ENCODE measurements at places on chromosomes 11 and 22.

DNA sequence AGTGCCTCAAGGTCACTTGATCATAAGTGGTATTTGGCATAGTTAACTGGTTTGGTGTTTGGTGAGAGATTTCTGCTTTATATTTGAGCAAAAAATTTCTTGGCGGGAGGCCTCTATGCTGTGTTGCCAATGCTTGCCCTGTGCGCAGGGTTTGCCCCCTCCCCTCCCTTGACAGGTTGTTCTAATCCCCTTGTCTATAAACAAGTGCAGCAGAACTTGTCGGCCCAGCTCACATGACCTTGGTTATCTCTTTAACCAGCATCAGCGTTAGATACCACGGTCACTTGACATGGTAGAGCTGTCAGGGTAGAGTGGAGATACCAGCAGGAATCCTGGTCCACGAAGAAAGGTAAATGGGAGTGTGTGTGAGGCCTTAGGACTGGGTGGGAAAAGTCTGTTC lies 35.6 kb downstream of the MARK2 start:
- DNase-seq, result no peak

DNA sequence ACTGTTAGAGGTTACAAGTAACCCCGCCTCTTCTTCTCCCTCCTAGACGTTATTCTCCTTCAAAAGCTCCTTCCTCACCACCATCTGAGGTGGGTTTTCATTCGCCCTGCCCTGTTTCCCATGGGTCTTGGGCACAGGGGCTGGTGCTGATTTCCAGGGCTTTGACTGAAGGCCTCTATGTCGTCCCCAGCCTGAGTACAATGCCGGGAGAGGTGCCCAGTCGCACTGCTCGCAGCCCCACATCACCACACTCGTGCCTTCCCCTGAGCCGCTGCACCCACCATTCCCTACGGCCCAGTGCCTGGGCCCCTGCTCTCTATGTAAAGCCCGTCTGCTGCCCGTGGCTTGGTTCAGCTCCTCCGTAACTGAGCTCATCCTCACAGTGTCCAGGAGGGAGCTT lies 169.8 kb downstream of the DSCAML1 start:
- DNase-seq, result no peak

GRCh38 chr11:58193391-58193790 lies 4.5 kb downstream of the OR9Q2 start:
- no peak for DNase-seq

DNA sequence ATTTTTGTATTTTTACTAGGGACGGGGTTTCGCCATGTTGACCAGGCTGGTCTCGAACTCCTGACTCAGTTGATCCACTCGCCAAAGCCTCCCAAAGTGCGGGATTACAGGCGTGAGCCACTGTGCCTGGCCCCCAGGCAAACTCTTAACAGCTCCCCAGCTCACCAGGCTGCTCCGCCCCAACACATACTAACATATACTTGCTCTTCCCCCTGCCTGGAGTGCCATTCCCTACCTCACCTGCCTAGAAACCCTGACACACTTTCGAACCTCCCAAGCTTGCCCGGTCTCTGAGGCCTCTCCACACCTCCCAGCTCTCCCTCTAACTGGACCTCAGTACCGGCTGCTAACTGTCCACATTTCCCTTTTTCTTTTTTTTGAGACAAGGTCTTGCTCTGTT lies 8.5 kb downstream of the MAP4K2 start:
- DNase-seq, result no peak

- DNase-seq, result no peak
Measured at GRCh38 chr11:129578006-129578405, 202.4 kb downstream of the BARX2 start.

DNA sequence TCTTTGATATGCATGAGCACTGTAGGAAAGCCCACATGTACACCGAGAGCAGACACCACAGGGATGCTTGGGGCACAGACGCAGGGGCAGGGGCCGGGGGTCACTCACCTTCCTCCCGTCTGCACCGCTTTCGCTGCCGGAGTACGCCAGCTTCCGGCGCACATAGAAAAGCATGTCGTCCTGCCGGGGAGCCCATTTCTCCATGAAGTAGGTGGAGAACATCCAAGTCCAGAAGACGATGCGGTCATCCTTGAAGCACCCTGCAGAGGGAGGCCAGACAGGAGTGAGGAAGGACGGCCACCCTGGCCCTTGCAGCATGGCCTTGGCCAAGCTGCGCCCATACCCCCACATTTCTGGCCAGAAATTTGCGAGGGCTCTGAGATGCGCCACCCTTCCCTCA lies 28.8 kb downstream of the KIAA0930 start:
- no peak for DNase-seq

- DNase-seq, result no peak
Measured at GRCh38 chr11:111236383-111236782, 9.1 kb upstream of the POU2AF2 start.

GRCh38 chr11:44849922-44850321 lies 100.8 kb downstream of the TP53I11 start:
- DNase-seq, result no peak

- DNase-seq, result no peak
Measured at GRCh38 chr11:114818382-114818781, 140.1 kb downstream of the NXPE2 start.

DNA sequence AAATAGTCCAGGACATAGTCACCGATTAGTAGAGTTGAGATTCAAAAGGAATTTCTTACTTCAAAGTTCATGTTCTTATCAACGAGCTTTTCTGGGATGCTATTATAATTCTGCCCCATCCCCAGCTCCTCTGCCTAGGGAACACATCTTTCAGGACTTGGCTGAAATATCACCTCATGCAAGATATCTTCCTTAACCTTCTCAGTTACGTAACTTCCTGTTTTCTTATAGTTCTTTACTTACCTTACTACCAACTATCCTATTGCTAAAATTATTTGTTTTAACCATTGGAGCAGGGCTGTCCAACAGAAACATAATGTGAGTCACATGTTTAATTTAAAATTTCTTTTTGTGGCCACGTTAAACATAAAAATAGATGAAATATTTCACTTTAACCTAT lies 2.3 kb downstream of the NARS2 start:
- no peak for DNase-seq

DNA sequence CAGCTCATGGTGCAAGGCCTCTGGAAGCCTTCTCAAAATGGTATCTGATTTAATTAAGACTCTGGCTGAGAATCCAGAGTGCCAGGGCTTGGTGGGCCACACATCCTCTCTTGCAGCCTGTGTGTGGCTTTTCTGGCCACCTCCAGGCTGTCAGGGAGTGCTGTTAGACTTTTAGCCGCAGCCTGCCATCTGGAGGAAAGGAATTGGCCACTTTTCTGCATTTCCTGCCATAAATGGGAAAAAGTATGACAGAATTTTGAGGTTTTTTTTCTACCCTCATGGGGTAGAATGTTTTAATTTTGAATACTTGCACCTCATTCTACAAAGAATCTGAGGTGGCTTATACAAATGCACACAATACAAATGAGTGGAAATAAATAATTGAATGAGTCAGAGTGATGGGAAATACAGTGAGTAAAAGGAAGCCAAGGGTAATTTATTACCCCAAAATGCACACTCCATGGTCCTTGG lies 218.4 kb downstream of the ADAMTS15 start:
- no peak for DNase-seq

DNA sequence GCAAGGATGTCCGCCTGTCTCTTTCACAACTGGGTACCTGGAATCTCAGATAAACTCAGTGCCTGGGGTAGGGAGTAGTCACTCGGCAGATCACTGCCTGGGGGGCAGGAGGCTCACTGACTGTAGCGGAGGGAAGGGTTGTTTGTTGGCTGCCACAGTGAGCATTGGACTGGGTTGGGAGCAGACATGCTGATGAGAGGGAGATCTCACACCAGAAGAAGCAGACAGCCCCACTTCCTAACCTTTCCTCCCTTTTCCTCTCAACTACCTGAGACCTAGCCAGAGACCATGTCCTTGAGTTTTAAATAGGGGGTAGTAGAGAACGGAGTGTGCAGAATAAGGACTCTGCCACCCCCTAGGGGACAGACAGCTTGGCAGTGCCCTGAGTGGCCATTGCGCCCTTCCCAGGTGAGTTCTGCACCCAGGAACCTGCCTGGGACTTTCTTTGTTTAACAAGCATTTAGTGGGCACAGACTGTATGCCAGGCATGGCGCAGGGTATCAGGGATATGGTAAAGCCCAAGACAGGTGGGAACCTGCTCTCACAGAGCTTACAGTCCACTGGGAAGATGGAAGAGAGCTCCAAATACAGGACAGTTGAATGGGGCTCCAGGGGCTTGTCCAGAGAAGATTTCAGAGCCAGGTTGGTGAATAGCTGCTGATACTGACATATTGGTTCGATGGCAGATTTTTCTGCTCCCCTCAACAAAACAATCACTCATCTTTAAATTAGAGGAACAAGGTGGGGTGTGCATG lies 115.7 kb upstream of the NNMT start:
- DNase-seq, result no peak

DNA sequence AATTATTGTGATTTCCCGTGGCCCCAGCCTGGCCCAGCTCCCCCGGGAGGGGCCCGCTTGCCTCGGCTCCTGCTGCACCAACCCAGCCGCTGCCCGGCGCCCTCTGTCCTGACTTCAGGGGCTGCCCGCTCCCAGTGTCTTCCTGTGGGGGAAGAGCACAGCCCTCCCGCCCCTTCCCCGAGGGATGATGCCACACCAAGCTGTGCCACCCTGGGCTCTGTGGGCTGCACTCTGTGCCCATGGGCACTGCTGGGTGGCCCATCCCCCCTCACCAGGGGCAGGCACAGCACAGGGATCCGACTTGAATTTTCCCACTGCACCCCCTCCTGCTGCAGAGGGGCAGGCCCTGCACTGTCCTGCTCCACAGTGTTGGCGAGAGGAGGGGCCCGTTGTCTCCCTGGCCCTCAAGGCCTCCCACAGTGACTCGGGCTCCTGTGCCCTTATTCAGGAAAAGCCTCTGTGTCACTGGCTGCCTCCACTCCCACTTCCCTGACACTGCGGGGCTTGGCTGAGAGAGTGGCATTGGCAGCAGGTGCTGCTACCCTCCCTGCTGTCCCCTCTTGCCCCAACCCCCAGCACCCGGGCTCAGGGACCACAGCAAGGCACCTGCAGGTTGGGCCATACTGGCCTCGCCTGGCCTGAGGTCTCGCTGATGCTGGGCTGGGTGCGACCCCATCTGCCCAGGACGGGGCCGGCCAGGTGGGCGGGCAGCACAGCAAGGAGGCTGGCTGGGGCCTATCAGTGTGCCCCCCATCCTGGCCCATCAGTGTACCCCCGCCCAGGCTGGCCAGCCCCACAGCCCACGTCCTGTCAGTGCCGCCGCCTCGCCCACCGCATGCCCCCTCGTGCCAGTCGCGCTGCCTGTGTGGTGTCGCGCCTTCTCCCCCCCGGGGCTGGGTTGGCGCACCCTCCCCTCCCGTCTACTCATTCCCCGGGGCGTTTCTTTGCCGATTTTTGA lies 3.3 kb upstream of the ANKRD13D start:
- DNase-seq, result no peak

DNA sequence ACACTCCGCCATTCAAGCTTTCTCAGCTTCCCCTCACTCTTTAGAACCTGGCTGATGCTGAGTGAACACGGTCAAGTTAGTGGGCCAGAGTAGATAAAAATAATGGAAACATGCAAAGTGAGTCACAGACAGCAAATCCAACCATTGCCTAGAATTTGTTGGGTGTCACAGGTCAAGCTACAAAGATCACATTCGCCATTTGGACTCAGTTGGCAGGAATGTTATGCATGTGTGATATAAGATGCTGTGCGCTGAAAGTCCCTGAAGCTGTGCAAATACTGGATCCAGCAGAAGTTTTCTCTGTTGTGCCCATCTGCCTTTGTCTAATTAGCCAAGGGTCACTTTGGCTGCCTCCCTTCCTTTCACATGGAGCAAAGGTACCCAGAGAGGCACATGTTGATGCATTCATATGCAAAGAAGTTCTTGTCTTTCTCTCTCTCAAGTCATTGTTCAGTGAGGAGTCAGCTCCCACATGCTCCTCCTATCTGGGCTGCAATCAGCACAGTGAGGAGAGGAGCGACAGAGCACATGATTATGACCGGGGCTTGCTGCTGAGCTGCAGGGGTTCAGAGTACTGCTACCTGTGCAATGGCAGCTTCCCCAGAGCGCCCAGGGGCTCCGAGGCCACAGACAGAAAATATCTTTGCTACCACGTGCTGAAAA lies 39.7 kb downstream of the FLI1 start:
- DNase-seq, result no peak

- DNase-seq, result no peak
Measured at GRCh38 chr22:28222976-28223745, 304.1 kb upstream of the PITPNB start.

GRCh38 chr22:48434868-48435250 lies 1392.8 kb downstream of the BRD1 start:
- no peak for DNase-seq

DNA sequence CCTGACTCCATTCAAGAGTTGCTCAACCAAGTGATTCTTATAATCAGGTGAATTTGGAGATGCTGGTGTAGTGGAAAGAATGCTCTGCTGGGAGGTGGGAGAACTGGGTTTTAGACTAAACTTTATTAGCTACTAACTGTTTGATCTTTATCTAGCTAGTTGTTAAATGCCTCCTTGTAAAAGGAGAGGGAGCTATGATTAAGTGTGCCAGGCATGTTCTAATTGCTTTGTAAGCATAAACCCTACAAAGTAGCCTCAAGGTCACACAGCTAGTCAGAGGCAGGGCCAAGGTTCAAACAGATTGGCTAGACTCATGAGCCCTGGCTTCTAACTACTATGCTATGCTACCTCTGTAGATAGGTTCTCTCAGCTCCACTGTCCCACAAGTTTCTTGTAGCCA lies 105.5 kb downstream of the NXPE2 start:
- DNase-seq, result no peak

DNA sequence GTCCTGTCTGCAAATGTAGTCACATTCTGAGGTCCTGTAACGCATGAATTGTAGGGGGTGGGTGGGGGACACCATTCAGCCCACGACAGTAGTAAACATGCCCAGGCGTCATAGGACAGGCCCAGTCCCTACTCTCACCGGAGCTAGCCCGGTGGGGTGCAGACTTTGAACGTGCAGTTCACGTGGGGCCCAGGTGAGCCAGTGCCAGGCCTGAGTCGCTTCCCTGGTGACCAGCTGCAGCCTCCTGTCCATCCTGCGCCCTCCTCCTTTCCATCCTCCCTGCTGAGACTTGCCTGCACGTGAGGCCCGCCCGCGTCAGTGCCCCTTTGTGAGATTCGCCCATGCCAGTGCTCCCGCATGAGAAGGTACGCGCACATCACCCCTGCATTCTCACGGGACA lies 116.8 kb downstream of the WNT7B start:
- no peak for DNase-seq

- no peak for DNase-seq
Measured at GRCh38 chr11:26983645-26984044, 10.3 kb upstream of the FIBIN start.

GRCh38 chr11:115985896-115986295 lies 481.7 kb upstream of the CADM1 start:
- DNase-seq, result no peak

- no peak for DNase-seq
Measured at GRCh38 chr11:13883042-13883441, 79.5 kb upstream of the SPON1 start.

- no peak for DNase-seq
Measured at GRCh38 chr11:2666828-2667570, 32.8 kb downstream of the KCNQ1OT1 start.

GRCh38 chr11:58495906-58496305 lies 12.0 kb downstream of the OR5B21 start:
- DNase-seq, result no peak

- DNase-seq, result no peak
Measured at GRCh38 chr22:27348634-27349033, 452.9 kb downstream of the MN1 start.

- DNase-seq, result no peak
Measured at GRCh38 chr22:49963647-49964026, 3.1 kb downstream of the PIM3 start.

- DNase-seq, result no peak
Measured at GRCh38 chr11:115873813-115874212, 369.6 kb upstream of the CADM1 start.

GRCh38 chr22:43945632-43946383 lies 9.4 kb upstream of the SAMM50 start:
- DNase-seq, result no peak
